Upper lobe of left lung (tissue), 6 donors: ENCODE measurements at places on chromosomes 11 and 22.
A peak's percentile ranks its signal among the peaks of the same experiment; 100 is the strongest.

- DNase-seq: peak; percentile 32
Measured at GRCh38 chr22:39318507-39319283, 728 bp downstream of the RPL3 start.

GRCh38 chr22:33116841-33117547, 58.8 kb upstream of the SYN3 start:
- no peak for DNase-seq

- peak; percentile 33 for DNase-seq
Measured at GRCh38 chr11:63862923-63863322, 24.0 kb downstream of the MARK2 start.

DNA sequence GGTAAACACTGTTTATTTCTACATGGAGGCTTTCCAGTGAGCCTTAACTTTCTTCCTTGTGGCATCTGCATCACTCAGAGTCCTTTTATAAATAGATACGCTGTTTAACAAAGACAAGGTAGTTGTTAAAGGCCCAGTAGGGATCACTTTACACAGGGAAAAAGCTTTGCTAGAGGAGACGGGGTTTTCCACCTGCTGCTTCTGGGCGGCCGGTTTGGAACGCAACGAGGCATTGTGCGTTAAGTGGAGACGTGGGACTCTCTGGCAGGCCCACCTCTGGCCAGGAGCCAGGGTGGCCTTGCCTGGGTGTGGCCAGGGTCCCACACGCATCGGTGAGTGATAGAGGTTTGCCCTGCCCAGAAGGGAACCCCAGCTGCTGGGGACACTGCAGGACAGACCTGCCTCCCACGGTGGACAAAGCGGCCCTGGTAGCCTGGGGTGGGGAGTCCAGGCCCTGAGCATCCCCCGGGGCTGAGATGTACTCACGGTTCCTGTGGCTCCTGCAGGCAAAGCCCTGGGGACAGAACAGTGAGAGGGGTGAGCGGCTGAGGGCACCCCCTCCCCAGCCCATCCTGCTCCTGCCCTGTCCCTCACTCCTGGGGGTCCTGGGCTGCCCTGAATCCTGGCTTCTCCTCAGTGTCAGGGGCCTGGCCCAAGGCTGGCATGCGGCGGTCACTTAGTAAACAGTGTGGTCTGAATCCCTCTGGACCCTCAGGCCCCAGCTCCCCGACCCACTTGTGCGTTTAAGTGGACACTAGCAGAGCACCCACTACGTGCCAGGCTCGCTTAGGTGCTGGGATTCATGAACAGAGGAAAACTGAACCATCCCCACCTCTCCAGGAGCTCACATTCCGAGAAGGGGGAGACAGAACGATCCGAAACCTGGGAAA, 4.2 kb downstream of the IL17REL start:
- peak; percentile 20 for DNase-seq

- peak; percentile 92 for DNase-seq
Measured at GRCh38 chr11:112321501-112322172, 61.0 kb upstream of the PLET1 start.

DNA sequence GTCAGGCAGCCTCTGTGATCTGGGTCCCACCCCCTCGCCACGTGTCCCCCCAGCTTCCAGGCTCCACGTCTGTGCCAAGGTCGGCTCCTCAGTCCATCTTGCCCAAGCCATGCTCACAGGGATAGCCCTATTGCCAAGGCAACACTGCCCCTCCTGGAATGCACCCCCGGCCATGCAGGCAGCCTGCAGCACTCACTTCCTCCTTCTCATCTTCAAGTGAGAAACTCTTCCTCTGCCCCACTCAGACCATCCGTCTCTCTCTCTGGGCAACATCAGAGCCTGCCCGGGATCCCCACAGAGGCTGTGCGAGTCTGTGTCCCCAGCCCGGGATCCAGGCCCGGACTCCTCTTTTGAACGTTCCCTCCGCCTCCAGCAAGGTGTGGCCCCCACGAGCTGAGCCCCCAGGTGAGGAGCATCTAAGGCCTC, 852.3 kb downstream of the BRD1 start:
- DNase-seq: no peak

DNA sequence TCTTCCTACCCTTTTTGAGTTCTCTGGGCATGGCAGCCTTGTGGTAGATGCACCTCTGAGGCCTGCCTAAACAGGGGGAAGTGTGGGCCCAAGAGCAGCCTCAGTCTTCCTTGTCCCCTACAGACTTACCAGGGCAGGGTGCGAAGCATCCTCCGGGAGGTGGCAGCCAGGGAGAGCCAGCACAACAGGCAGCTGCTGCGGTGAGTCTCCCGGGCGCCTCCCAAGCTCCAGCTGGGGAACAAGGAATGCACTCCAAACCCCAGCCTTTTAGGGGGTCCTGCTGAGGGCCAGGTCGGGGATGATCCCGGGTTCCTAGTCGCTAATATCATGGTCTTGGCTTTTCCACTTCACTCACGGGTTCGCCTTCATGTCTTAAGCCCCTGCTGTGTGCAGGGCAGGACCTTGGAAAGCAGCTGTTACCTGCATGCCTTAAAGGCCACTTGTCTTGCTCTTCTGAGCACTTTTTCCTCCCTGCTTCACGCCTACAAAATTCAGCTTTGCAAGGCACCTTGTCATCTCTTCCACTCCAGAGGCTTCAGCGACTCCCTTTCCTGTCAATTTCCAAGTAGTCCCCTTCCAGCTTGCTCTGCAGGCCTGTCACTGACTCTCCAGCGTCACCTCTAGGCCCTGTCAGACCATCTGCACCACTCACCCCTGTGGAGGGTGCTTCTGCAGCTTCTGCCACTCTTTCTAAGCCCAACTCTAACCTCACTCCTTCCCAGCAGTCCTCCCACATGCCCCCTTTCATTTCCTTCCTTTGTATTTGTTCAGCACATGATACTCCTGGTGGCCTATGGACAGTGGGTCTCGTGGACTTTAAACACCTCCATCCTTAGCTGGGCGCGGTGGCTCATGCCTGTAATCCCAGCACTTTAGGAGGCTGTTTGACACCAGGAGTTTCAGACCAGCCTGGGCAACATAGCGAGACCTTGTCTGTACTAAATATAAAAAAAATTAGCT, 57.0 kb downstream of the PISD start:
- DNase-seq: no peak

DNA sequence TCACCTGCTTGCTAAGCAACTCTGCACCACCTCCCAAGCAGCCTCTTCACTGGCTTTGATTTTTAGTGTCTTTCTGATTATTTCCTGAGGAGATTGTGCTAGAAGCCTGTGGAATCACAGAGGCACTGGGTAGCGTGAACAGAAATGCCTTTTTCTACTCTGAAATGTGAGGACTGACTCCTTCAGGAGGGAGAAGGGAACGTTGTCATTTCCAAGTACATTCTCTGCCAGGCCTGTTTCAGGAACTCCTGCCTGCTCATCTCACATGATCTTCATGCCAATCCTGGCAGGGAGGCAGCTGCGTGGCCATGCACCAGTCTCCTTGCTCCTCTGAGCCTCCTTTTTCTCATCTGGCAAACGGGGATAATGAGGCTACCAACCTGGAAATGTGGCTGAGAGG, 49.8 kb upstream of the PRDM11 start:
- DNase-seq: no peak

- DNase-seq: no peak
Measured at GRCh38 chr22:21796863-21797262, 61.3 kb upstream of the YPEL1 start.
